ENCODE measurements at places on chromosomes 4 and X.
A peak's percentile ranks its signal among the peaks of the same experiment; 100 is the strongest.

- DNase-seq = no peak
Measured at GRCh38 chr4:153521999-153522801, 56.0 kb downstream of the TMEM131L start.

DNA sequence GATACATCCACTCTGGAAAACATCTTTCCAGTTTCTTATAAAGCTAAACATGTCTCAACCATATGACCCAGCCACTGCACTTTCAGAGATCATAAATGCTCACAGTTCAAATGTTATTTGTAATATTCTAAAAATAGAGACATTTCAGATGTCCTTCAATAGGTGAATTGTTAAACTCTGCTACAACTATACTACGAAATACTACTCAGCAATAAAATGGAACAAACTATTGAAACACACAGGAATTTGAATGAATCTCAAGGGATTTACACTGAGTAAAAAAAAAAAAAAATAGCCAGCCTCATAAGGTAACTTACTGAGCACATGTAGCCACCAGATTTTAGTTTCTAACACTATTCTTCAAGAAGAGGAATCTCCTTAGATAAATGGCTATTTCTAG, 253.9 kb downstream of the PCDH18 start:
- DNase-seq = no peak

DNA sequence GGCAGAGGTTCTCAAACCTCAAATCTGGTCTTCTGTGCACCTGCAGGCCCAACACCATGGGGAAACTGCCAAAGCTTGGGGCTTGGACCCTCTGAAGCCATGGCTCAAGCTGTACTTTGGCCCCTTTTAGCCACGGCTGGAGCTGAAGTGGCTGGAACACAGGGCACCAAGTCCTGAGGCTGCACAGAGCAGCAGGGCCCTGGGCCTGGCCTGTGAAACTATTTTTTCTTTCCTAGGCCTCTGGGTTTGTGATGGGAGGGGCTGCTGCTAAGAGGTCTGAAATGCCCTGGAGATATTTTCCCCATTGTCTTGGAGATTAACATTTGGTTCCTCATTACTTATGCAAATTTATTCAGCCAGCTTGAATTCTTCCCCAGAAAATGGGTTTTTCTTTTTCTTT, 18.3 kb upstream of the PI4K2B start:
- no peak for DNase-seq

GRCh38 chr4:150242820-150243458, 164.7 kb downstream of the DCLK2 start:
- no peak for DNase-seq

DNA sequence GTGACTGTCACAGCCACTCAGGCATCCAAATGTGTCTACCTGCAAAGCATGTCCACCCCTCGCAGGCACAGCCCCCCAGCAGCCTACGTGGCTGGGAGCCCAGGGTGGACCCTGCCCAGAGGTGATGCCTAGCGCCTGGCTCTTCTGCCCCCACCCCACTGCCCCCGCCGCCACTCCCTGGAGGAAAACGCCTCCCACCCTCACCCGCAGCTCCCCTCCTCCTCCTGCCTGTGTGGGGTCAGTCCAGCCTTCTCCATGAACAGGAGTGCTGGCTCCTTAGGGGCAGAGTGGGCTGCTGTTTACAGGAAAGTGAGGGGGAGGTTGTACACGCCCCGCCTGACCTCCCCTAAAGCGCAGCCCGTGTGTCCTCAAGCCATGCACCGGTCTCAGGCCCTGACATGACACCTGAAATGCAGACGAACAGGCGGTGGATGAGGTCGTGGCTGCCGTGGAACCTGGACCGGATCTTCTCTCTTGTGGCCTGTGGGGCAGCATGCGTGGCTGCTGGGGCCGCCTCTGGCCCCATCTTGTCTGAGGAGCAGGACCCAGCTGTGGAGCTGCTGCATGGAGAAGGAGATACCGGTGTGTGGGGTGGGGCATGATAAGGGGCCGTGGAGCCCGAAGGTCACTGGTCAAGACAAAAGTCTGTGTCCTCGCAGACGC, 11.9 kb upstream of the MXD4 start:
- no peak for DNase-seq

- no peak for DNase-seq
Measured at GRCh38 chr4:82469791-82470345, 39.5 kb downstream of the ENOPH1 start.

- DNase-seq = no peak
Measured at GRCh38 chr4:177108708-177109107, 201.0 kb upstream of the NEIL3 start.

DNA sequence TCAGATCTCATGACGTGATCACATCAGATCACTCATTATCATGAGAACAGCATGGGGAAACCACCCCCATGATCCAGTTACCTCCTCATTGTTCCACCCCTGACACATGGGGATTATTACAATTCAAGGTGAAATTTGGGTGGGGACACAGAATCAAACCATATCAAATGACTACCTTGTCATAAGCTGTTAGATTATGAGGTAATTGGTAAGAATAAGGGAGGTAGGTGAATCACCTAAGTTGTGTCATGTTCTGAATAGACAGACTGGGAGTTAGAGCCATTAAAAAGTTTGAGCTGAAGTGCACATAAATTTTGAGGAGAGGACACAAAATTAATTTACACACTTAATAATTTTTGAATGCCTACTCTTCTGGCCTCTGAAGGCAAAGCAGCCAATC, 24.7 kb downstream of the SLC9B1 start:
- no peak for DNase-seq

DNA sequence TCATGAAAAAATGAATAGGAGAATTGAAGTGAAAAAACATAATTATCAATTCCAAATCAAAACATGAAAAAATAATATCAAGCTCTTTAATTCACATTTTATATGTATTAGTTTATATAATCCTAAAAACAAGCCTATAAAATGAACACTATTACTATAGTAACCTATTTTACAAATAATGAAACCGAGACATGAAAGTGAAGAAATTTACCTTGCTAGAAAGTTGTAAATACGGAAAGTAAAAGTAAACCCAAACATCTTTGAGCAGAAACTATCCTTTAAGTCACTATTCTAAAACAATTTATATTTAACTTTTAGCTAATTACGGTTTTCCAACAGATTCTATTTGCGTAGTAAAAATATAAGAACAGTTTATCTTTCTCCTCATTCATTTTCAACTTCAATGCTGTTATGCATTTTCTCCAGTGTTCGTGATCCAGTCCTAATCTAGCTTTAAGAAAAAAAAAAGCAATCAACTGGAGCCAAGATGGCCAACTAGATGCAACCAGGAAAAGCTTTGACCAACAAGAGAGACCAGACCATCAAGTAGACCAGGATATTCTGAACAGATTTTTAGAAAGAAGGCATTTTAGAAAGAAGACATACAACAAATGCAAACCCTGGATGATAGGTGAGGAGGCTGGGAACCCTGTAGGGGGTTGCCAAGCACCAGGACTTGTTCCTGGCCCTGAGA, 67.0 kb downstream of the DDX53 start:
- no peak for DNase-seq

GRCh38 chrX:37380924-37381323, 31.8 kb downstream of the PRRG1 start:
- DNase-seq = no peak

DNA sequence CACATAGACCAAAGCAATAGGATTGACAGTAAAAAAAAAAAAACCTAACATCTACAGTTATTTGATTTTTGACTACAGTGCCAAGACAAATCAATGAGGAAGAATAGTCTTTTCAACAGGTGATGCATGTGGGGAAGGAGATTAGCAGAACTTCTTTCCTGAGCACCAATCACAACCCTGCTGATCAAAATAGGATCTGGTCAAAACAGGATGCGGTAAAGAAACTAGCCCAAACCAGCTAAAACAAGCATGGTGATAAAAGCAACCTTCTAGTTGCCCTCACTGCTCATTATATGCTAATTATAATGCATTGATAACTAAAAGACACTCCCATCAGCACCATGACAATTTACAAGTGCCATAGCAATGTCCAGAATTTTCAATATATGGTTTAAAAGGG, 667.5 kb downstream of the GRXCR1 start:
- no peak for DNase-seq

DNA sequence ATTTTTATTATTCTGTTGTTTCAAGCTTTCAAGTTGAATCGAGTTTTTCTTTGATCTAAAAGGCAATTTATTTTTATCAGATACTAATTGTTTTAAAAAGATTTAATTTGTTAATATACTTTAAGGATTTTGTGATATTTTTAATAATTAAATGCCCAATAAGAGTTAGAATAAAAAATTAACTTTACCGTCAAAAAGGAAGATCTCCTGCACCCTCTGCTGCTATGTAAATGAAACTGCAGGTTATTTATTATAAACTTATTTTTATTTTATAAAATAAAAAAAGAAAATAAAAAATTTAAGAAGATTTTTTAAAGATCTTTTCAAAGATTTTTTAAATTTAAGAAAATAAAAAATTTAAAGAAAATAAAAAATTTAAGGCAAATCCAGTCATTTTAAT, 166.1 kb downstream of the CCSER1 start:
- no peak for DNase-seq

GRCh38 chrX:153226344-153227185, 47.5 kb downstream of the MAGEA1 start:
- DNase-seq = no peak

DNA sequence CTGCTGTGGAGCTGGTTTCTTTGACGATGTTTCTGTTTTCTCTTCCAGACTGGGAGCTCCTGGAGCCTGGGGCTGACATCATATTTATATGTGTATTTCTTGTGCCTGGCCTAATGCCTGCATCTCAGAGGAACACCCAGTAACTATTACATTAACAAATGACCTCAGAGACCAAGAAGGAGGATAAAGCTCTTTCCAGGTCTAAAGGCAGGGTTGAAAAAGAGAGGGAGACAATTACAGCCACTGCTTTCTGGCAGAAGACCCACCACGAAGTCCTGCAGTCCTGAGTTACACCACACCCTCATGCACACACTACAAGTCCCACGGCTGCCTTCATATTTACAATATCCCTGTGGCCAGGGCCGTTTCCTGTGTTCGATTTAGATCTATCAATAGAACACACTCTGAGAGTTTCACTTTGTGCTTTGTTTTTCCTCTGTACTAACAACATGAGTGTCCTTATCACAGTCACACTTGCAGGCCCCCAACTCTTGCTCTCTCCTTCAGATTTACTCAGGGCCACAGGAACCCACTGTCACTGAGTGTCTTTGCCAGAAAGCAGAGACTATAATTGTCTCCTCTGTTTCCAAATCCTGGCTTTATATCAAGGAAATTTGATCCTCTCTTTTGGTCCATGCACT, 535.5 kb downstream of the MID1IP1 start:
- DNase-seq = peak; percentile 51

DNA sequence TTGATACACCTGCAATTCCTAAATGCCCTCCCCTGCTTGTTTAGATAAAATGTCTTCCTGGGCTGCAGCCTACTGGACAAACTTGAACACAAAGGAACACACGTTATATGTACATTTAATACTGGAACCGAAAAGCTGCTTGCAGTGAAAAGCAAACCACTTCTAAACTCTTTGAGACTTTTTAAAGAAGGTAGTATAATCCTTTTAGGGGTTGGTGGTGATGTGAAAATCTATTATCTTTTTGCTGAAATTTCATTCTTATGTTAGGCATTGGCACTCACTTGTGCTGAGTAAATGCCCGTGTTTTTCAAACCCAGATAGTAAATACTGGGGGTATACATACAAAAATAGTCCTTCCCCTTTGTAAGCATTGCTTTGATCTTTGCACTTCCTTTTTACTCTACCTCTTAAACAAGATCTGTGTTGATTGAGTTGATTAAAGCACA, 2.2 kb downstream of the NFKB1 start:
- DNase-seq = no peak

All from right forelimb (tissue), 1 donor.